ENCODE measurements at places on chromosomes 4 and X.

GRCh38 chr4:107035819-107036583 is at the start of gene DKK2:
DKK2 (minus strand) TSS chr4:107036313; CDS start chr4:107035591, 722 bp downstream.
- no peak for DNase-seq

DNA sequence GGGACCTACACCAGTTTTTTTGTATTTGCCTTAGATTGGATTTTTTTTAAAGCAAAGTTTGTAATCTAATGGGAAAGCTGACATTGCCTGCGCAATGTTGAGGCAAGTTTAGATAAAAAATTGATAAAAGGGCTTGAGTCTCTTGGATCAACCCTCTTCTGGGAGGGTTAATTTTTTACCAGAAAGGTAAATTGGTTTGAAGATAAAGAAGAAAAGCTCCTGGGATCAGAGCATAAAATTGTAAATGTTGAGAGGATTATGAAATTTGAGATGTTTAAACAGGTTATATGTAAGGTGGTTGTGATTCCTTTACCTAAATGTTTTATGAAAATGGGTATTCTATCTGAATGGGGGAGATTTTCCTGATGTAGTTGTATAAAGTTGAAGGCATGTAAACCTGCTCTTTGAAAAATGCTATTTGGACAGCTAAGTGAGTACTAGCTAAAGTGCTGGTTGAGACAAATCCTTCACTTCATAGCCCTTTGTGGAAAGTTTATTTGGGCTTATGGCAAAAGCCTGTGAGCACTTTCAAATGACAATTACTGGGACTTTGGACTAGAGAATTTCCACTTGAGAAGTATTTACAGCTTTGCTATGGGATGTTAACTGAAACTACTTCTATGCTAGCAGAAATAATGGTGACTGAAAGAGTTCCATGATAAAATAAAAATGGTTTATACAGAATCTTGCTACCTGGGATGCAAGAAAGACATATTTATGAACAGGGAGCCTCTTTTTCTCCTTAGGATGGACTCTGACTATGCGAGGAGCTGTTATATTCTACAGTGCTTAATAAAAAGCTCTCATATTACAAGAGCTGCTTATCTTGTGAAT is 56.2 kb downstream of the UGT2B10 start:
- no peak for DNase-seq

DNA sequence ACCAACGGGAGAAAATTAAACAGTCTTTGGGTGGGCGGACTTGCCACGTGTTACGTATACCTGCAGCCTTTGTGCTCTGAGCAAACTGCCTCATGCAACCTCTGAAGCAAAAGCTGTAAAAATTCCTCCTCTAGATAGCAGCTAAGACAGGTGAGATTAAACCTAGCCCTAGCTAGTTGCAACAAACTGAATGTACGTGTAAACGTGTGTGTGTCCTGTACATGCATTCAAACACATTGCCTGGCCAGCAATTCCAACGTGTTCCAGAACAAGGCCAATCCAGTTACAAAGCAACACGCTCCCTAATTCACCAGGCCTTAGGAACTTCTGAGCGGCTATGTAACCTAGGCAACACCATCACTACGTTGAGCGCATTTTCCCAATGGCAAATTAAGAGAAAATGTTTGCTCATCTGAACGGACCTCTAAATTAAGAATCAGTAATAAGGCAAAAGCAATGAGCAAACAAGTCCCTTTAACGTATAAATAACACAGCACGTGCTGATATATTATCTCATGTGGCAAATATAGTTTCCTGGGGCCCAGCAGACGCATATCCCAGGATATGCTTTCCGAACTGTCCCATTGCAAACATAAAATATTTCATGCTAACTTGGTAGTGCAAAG is 792 bp downstream of the PPID start:
- DNase-seq = no peak

- no peak for DNase-seq
Measured at GRCh38 chrX:13377550-13377934, 57.7 kb upstream of the ATXN3L start.

DNA sequence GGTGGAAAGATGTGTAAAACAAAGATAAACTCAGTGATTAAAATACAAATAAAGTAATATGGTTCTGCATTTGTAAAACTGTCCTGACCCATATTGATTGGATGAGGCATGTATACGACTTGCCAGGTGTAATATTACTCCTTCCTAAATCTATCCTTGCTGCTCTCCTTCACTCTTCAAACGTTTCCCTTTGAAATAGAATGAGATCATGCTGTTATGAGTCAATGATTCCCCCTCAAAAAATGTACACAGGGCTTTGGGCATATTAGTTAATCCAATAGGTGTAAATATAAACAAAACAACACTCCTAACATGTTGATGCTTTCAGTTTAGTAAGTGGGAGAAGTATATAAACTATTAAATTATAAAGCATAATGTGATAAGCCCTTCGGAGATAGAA is 117.4 kb upstream of the GPM6A start:
- DNase-seq = peak; percentile 7

DNA sequence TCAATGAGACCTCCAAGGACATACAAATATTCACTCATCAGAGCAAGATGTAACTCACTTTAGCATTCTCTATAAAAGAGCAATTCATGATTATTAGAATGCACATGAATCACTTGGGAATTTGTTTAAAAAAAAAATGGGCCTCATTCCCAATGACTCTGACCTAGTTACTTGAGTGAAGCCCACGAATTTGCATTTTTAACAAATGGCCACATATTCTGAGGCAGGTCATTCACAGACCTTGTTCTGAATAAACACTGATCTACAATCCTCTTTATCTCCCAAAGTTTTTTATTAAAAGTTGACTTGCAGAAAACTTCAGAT is 255.1 kb upstream of the VEGFC start:
- no peak for DNase-seq

DNA sequence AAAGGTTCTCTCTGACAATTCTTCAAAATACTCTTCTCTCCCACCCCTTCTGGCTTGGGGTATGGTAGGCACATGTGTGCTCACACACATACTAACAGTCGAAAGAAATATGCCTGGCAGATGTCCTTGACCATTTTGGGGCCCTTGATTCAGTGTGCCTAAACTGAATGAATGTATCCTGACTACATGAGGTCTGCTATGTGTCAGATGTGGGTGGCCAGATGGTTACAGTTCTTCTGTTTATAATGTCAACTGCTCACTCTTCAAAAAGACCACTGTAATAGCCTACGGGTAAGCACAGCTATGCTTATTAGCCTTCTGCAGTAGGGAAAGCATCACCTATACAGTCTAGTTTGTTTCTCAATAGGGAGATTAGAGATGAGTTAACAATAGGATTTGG is 63.7 kb upstream of the VEGFC start:
- DNase-seq = no peak

GRCh38 chrX:133796282-133796681 is 189.1 kb downstream of the GPC3 start:
- DNase-seq = no peak

- no peak for DNase-seq
Measured at GRCh38 chr4:9841072-9841471, 59.6 kb downstream of the DRD5 start.

Data from HTR-8/SVneo (cell line).